ENCODE measurements at places on chromosomes 16 and 17.

- no peak for DNase-seq
Observed at GRCh38 chr16:1466968-1467521, 7.8 kb downstream of the CLCN7 start.

GRCh38 chr17:4142107-4142900, 526 bp downstream of the ZZEF1 start:
- no peak for DNase-seq

GRCh38 chr17:41657176-41657754, 31.4 kb upstream of the EIF1 start:
- DNase-seq, result no peak

DNA sequence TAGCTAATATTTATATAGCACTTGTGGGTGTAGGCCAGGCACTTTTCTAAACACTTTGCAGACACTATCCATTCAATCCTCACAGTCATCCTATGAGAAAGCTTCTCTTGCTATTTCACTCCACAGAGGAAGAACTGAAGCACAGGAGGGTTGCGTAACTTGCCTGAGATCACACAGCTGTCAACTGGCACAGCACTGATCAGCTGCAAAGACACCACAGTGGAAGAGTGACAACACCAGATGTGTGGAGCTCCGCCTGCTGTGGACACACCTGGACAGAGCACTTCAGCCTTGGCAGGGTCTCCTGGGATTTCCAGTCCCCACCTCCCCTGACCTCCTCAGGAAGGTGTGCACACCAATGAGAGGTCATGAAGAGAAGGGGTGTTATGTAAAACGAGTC, 13.3 kb upstream of the CNEP1R1 start:
- DNase-seq, result no peak

DNA sequence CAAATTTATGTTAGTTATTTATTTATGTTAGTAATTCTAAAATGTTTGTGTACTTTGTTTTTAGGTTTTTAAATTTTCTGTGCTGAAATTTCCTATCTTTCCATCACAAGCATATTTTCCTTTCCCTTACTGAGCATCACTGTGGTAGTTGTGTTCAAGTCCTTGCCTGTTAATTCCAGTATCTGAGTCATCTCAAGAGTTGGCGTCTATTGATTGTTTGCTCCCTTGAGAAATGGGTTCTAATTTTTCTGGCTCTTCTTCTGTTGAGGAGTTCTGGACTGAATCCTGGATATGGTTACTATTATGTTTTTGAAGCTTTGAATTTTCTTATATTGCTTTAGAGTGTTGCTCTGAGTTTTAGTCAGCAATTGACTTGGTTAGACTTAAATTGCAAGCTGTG, 56.3 kb downstream of the GAN start:
- no peak for DNase-seq

DNA sequence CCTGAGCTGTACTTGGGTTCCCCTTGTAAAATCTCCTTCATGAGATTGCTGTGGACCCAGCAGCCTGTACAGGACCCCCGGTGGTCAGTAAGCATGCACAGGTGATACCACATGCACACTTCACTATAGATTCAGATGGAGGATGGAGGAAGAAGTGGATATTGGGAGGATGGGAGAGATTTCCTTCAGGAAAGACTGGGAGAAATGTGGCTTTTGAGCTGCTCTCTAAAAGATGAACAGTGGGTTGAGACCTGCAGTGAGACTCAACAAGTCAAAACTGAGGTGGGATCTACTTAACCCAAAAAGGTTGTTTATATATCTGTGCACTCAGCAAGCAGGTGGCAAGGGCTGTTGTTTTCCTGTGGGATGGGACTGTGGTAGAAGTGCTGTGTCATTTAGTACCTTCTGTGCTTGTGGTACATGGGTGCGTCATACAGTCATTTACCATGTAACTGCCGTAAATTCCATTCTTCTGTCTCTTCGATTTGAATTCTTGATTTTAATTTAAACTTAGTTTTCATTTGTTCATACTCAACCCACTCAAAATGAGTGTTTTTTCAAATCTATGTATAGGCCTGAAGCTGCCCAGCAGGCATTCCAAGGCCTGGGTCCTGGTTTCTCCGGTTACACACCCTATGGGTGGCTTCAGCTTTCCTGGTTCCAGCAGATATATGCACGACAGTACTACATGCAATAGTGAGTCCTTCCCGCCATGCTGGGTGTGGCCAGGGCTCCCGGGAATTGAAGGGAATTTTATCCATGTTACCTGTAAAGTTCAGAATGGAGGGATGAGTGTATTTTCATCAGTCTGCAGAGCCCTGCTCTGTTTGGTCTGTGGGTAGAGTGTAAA, 6.9 kb downstream of the HERPUD1 start:
- DNase-seq, result no peak
